ENCODE measurements at places on chromosomes 1 and 21. TPM values are rescaled to one million over a fixed set of nuclear protein-coding genes. Genes with fewer than 3 reads are reported as not detected.

Gene LIPI
- not detected for total RNA-seq

Gene LCE1C
- total RNA-seq: not detected

Gene C1orf210
- not detected for total RNA-seq

- DNase-seq: no peak
Measured at GRCh38 chr21:39616211-39616772, 3.6 kb downstream of the B3GALT5 start.

GRCh38 chr1:168112673-168113305 lies 23.9 kb downstream of the GPR161 start:
- DNase-seq: no peak
